ENCODE measurements at places on chromosomes 6 and 20.
A peak's percentile ranks its signal among the peaks of the same experiment; 100 is the strongest.

GRCh38 chr6:41275489-41275888, 11.0 kb downstream of the TREM1 start:
- DNase-seq = no peak

GRCh38 chr20:24769878-24770627, 179.0 kb upstream of the CST7 start:
- DNase-seq = no peak

DNA sequence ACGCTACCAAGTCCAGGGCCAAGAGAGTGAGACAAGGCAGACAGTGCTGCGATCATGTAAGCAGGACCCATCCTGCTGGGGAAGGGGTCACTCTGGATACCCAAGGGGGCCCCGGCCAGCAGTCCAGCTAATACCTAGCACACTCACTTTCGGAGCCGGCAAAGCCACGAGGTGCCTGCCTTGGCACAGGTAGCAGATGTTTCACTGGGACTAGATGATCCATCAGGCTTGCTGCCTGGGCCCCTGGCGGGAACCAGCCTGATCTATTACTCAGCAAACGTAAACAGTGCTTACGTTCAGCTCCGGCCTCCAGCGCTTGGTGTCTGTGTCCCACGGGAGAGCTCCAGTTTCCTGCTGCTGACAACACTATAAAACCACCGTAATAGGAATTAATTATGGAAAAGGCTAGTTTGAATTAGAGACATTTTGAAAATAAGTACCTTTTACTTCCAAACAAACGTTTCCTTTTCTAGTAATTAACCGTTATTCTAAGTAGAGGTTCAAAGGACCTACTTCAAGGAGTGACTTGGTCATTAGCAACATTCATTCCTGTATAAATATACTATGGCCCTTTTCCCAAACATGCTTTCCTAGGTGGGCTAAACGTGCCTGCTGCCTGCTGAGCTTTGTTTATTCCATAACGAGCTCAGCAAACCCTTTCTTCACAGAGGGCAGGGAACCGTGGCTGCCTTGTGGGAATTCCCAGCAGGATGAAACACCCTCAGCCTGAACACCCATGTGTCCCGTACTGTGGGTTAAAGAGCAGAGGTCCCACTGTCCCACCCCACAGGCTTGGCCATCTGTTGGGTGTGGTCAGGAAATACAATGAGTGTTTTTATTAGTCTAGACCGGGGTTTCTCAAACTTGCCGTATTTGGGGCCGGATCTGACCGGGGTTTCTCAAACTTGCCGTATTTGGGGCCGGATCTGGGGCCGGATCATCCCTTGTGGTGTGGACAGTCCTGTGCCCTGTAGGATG, 18.4 kb downstream of the SLC22A23 start:
- no peak for DNase-seq

- DNase-seq = peak; percentile 40
Observed at GRCh38 chr20:58389324-58389967, 417 bp downstream of the VAPB start.

- DNase-seq = no peak
Observed at GRCh38 chr6:120966321-120966720, 368.0 kb downstream of the TBC1D32 start.

DNA sequence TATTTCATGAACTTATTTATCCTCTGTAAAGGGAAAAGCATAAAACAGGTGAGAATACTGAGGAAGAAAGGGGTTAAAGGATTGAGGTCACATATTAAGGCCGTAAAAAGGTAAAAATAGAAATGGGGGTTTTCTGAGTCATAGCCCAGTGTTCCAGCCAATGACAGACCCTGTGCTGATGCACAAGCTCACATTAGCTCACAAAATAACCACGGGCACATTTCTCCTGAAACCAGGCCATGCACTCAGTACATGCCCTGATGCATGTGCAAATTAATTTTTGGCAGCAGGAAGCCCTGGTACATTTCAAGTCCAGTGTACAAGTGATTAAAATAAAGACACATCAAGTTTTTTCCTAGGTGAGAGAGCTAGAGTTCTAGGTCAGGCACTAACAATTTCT, 194.4 kb downstream of the TMEM200A start:
- no peak for DNase-seq

Data from ACHN (cell line).